ENCODE measurements at places on chromosomes 4 and X.

- DNase-seq, result no peak
Measured at GRCh38 chrX:154785716-154786115, 19.6 kb downstream of the MPP1 start.

DNA sequence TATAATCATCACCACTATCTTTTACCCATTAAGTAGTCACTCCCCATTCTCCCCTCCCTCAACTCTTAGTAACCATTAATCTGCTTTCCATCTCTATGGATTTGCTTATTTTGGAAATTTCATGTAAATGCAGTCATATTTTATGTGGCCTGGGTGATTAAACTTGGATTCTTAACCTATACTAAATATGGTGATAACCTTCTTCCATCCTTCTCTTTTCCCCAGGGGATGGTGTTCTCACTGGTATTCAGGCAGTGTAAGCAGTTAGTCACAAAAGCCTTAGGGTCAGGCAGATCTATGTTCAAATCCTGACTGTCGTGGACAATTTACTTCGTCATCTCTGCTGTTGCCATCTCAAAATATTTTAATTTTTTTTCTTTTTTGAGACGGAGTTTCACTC, 29.6 kb downstream of the RAB40AL start:
- DNase-seq, result no peak

DNA sequence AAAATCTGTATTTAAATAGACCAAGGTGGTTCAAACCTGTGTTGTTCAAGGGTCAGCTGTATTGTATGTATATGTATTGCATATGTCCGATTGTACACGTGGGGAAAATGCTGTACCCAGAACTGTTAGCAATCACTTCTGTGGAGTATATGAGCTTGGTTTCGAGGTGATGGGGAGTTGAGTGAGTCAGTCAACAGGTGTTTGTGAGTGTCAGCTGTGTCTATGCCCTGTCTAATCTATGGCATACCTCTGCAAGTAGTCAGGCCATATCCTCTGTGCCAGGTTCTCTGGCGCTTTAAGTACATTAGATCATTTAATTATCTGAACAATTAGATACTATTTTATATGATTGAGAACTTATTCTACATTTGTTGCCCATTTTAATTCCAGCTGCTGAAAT, 7.4 kb downstream of the ZRSR2 start:
- no peak for DNase-seq

DNA sequence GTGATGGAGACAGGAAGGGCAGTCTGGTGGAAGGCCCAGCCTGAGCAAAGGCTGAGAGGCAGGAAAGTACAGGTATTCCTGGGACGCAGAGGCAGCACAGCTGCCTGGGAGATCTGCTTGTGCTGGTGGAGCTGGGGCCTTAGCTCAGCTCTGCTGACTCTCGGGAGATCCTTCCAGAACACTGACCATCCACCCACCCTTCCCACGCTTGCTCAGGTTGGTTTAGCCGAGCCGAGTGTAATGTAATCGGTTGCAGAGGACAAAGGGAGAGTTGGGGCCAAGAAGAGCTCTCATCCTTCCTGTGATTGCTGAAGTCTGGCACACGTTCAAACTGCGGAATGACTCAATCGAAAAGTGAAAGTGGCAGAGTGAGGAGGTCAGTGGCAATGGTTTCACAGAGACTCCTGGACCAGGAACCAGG, 43.1 kb upstream of the GPR78 start:
- DNase-seq, result no peak

- DNase-seq, result no peak
Measured at GRCh38 chrX:26557691-26558321, 341.8 kb downstream of the MAGEB5 start.

DNA sequence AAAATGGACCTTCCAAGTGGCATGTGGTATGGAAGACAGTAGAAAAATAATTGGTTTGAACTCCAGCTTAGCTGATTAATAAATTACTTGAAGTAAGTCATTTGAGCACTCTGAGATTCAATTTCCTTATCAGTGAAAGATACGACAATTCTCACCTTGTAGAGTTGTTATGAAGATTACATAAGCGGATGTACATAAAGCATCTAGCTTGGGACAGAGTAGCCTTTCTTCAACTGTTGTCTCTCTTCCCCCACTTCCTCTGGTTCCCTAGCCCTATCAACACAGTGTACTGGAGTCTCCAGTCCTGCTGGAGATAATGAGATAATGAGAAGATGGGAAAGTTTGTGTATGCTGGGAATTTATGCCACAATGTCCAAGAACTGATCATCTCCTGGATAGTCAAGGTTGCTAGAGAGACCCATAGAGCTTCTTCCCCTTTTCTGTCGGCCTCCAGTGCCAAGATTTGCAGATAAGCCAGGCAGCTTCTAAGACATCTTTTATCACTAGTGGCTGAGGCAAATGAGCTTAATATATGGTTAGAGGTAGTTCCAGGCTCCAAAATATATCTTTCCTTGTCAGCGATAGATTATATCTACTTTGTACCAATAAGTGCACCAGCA, 33.9 kb downstream of the VSIG4 start:
- DNase-seq, result no peak

DNA sequence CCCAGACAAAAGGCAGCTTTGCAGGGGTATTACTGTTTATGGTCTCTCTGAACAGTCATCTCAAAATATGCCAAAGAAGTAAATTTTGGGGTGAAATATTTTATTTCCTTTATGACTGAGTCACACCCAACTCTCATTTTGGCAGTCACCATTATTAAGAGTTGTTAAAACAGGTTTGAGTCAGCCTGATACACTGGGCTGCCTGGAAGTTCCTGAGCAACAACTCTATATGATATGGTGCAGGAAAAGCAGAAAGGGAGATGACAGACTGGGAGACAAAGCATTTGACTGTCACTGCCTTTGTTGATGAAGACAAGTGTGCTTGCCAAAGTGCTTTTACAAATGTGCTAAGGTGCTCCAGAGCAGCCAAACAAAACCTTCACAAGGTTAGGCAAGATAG, 1263.5 kb downstream of the PCDH7 start:
- DNase-seq, result no peak

DNA sequence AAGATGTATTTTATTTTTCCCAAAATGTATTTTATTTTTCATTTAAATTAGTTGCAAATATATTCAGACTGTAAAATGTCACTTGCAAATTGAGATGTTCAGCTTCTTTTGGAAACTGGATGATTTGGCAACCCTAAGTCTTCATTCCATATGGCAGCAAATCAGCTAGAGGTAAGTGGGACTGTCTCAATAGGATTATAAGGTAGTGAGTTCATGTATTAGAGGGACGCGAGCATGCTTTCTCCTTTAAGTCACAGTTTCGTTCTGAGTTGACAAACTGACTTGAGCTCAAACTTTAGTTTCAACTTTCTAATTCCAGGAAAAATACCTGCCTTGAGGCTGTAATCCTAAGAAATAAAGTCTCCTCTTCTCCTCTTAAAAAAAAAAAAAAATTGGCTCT, 44.2 kb upstream of the TMEM131L start:
- no peak for DNase-seq

GRCh38 chr4:38169524-38169923, 209.3 kb downstream of the PTTG2 start:
- no peak for DNase-seq

- no peak for DNase-seq
Measured at GRCh38 chrX:70134116-70134477, 850 bp downstream of the IGBP1 start.

DNA sequence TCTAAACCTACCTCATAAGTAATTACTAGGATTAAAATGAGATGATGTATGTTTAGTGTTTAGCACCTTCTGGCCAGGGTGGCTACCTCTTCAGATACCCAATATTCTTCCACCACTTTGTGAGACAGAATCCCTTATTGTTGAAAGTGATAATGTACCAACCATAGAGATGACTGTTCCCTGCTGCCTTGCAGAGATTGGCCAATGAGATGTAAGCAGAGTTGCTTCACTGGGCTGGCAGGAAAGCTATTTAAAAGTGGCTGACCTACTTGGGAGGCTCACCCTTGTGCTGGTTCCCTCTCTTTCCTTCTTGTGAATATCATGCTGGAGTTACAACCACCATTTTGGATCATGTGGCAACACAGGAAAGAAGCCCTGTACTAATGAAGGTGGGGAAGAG, 58.9 kb downstream of the TMEM154 start:
- no peak for DNase-seq

- DNase-seq, result no peak
Measured at GRCh38 chr4:121614101-121614500, 82.7 kb downstream of the ANXA5 start.

DNA sequence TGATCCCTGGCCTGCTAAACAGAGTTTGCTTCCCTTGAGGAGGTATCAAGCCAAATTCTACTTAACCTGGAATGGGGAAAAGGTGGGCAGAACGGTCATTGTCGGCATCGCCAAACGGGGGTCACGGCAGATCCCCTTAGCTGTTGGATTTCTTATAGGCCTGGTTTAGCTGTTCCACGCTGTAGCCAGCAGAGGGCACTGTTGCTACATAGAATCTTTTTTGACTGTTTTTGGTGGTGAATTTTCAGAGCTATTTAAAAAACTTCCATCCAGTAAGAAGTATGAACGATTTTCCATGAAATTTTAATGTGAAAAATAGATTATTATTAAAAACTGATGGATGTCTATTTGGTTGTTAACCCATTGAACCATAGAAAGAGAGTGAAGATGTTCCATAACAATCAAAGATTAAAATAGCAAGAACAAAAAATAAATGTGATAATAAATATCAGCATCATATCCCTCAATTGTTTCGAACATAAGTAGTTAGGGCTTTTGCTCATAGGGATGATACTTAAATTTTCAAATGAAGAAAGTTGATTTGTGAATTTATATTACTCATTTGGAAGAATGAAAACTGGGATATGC, 56.6 kb downstream of the LINC00632 start:
- DNase-seq, result no peak

DNA sequence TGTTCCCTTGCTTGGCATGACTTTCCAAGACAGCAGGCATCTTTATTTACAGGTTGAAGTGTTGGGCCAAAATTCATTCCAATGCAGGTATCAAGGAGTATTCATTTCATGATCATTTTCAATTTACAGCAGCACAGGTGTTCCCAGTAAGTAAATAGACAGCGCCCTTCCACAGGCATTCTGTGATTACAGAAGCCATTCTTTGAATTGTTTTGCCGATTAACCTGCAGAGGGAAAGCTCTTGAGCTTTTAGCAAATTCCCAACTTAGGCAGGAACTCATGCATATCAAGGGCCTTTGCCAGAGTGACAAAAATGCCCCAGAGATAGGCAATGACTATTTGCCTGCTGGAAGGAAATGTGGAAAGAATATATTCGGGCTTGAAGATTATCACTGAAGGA, 6.8 kb downstream of the TXK start:
- DNase-seq, result no peak

- no peak for DNase-seq
Measured at GRCh38 chr4:73197220-73197619, 61.4 kb downstream of the ANKRD17 start.

DNA sequence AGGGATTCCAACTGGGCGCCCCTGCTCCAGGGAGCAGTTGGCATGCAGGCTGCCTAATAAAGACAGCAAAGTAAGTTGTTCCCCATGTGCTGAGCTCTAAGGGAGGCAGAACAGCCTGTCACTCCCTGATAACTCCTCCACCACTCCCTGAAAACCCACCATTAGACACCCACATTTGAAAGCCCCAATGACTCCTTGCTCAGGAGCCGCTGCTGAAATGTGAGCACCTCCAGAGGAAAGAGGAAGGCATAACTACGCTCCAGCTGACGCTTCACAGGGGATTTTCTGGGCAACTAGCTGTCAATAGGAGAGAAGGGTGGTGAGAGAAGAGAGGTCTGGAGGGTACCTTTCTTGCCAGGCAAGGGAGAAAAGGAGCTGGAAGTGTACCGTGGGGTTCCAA, 62.5 kb downstream of the NPY1R start:
- no peak for DNase-seq

GRCh38 chr4:138200236-138200590, 41.9 kb downstream of the SLC7A11 start:
- DNase-seq, result no peak

GRCh38 chr4:7540206-7540605, 105.5 kb upstream of the PSAPL1 start:
- DNase-seq, result no peak

GRCh38 chr4:74038086-74038424, 434 bp downstream of the CXCL3 start:
- DNase-seq, result no peak

GRCh38 chrX:48945517-48946348, 11.7 kb downstream of the OTUD5 start:
- DNase-seq, result peak; percentile 15

DNA sequence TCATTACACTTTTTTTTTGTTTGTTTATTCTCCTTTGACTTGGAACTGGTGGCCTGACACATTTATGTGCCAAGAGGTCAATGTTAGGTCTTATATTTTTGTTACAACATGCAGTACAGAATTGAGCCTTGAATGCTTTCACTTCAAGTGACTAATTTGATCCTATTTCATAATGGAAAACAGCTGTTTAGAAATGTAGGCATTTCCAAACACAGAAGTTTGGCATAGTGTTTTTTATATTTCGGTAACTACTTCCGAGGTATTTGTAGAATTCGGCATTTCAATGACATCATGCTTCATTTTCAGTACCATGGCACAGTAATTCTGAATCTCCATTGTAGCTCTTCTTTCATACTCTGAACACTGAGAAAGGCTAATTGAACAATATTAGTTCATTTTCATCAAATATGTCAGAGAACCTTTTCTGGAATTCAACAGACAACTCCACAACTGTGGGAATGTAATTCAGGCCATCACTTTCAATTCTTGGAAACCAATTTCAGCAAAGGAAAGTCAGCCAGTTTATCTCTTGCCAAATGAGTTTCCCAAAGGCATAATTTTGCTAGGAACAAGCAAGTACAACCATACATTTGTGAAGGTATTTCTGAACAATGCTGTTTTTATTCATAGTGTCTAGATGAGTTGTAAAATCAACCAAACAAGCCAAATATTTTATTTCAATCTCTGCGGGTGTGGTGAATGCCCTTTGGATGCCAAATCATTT, 11.4 kb downstream of the FAM120C start:
- no peak for DNase-seq

GRCh38 chr4:39698424-39699009, 581 bp downstream of the UBE2K start:
- peak; percentile 38 for DNase-seq

GRCh38 chr4:139764182-139764581, 98.6 kb downstream of the MGST2 start:
- no peak for DNase-seq

DNA sequence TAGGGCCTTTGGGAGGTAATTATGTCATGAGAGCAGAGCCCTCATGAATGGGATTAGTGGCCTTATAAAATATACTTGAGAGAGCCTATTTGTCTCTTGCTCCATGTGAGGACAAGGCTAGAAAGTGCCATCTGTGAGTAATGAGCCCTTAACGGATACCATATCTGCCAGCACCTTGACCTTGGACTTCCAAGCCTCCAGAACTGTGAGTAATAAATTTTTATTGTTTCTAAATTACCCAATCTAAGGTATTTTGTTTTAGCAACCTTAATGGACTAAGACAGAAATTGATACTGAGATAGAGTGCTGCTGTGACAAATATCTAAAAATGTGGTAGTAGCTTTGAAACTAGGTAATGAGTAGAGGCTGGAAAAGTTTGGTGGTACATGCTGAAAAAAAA, 285.0 kb upstream of the DIPK2B start:
- DNase-seq, result no peak

GRCh38 chrX:118855681-118856310, 32.2 kb downstream of the ZCCHC12 start:
- DNase-seq, result no peak

- no peak for DNase-seq
Measured at GRCh38 chr4:186954509-186954908, 230.9 kb upstream of the FAT1 start.

Measured in activated CD4-positive, CD25-positive, alpha-beta regulatory T cell (primary cell).